ENCODE measurements at places on chromosomes 3 and 15. TPM values are rescaled to one million over a fixed set of nuclear protein-coding genes. Genes with fewer than 3 reads are reported as not detected.

GRCh38 chr3:66379565-66379964 is 121.3 kb downstream of the LRIG1 start:
- DNase-seq: no peak

GRCh38 chr3:133037436-133037835 is 755 bp upstream of the TMEM108 start:
- no peak for DNase-seq

DNA sequence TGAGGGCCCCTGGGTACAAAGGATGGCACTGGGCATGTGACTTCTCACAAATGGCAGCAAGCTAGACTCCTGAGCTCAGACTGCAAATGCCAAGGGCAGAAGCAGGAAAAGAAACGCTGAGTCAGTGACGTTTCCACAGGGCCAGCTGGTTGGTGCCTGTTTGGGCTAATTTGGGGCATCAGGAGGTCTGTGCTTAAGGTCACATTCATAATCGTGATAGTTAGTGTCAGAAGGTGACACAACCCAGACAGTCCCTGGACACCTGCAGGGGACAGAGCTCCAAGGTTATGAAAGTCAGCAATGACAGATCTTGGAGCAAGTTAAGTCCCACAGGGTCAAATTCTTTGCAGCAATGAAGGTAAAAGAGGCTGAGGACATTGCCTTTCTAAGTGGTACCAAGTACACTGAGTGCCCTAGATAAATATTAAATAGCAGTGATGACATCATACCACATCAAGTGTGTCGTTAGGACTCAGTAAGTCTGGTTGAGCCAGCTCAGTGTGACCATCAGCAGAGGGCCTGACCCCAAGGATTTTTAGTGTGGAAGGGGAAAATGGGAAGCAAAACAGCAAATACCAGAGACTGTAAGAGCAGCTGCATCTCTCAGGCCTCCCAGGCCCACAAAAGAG is 556.9 kb upstream of the CFAP20DC start:
- no peak for DNase-seq

GRCh38 chr15:38750786-38751185 is 186.2 kb upstream of the RASGRP1 start:
- DNase-seq: no peak

DNA sequence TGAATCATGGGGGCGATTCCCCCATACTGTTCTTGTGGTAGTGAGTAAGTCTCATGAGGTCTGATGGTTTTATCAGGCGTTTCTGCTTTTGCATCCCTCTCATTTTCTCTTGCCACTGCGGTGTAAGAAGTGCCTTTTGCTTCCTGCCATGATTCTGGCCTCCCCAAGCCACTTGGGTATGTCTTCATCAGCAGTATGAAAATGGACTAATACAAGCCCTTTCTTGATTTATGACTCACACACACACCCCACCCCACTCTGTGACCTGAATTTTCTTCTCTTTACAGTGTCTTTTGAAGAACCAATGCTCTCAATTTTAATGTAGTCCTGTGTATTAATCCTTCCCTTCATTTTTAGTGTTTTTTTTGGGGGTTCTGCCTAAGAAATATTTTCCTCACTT is 244.8 kb downstream of the PLCL2 start:
- DNase-seq: no peak

- DNase-seq: no peak
These were observed 65.6 kb downstream of the WDR72 start for GRCh38 chr15:53693729-53694475.

- no peak for DNase-seq
These were observed 46.5 kb upstream of the LIMD1 start for GRCh38 chr3:45547764-45548680.

DNA sequence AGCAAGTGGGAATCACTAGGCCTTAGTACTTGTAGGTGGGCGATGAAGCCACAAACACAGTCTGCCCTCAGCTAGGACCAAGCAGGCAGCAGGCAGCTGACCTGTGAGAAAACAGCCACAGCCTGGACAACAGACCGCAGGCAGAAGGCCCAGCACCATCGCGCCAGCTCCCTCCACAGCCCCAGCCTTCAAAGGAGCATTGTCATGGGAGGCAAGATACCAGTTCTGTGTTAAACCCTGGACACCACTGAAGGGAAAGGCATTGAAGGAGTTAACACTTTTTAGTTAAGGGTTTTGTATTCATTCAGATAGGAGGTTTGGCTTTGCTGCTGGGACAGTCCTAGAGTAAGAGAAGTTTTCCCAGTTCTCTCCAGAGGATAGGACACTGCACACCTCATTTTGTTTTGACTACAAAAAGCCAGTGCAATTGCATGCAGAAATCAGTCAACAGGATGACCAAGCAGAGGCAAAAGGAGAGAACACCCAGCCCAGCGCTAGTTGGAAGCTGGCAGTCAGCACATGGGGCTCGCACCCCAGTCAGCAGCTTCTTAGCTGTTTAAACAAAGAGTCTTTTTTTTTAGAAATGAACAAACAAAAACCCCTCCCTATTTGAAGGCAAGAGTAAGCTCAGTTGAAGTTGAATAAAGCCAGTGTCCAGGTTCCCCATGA is 286.1 kb upstream of the TPM1 start:
- DNase-seq: no peak

GRCh38 chr3:146466604-146467003 is 2.8 kb downstream of the PLSCR2 start:
- DNase-seq: no peak

DNA sequence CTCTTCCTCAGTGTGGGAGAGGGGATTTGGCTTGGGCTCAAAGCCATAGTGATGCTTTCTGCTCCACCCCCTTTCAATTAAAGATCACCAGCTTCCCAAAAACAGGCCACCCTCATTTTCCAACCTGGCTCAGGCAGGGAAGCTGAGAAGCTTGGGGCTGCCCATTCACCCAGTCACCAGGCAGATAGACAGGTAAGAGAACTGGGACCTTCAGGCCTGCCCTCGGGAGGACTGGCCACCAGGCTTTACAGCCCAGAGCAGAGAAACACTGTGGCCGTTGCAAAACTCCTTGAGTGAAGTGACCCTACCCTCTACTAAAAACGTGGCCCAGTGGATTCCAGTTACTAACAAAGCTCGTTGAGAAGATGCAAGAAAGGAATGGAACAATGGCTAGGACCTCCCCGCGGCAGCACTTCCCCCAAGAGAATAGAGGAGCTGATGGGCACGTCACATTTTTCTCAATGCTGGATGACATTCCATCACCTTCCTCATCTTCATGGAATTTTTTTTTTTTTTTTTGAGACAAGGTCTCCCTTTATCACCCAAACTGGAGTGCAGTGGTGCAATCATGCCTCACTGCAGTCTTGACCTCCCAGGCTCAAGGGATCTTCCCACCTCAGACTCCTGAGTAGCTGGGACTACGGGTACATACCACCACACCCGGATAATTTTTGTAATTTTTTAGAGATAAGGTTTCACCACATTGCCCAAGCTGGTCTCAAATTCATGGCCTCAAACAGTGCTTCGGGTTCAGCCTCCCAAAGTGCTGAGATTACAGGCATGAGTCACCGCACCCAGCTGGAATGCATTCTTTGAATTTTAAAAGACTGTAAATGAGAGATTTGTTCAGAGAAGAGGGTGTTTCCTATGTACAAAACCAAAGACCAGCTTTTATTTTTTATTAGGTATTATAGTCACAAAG is 37.9 kb downstream of the LIPC start:
- DNase-seq: no peak

- DNase-seq: no peak
These were observed 58.5 kb downstream of the STARD5 start for GRCh38 chr15:81265256-81265943.

DNA sequence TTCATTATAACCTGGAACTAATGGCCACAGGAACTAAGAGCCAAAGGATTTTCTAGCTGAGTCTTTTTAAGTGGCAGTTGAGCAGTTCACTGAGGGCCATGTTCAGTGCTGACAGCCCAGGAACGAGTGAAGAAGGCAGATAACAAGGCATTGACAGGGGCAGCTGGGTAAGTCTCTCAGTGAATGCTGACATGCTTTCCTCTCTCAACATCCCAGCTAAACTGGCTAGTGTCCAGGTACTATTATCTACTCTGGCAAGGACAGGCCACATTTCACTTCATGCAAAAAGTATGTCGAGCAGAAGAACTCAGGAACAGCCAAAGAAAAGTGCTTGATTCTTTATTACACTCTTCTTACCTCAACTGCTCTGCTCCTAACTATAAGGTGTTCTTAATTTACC is 515.9 kb downstream of the NLGN1 start:
- DNase-seq: no peak

GRCh38 chr15:73962433-73962832 is 29.7 kb downstream of the STOML1 start:
- no peak for DNase-seq

DNA sequence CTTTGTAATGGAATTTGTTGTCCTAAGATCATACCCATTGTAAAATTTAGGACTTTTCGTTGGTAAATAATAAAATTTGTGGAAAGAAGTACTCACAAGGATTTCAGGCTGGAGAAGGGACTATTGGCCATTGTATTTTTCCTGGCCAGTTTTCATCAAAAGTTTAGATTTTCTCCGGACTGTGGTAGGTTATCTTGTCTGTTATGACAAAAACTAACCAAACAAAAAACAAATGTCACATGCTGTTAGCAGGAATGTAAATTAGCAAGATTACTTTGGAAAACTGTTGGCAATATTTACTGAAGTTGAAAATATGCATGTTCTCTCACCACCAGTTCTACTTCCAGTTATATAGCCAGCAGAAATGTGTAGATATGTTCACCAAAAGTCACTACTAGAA is 27.8 kb downstream of the PDE8A start:
- no peak for DNase-seq

DNA sequence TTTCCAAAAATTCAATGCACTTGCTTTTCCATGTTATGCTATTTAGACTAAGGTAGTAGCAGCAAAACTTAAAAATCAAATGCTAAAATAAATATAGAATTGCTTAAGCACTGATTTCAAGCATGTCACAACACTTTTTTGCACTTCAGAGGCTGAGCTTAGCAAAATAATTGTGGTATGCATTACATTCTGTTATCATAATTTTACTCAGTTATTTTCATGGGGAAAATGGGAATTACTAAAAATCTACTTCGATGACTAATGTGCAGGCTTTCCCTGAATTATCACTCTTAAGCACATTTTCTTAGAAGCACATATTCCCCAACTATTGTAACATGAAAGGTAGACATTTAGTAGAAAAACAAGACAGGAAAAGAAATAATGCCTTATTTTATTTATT is 322.4 kb upstream of the CBLB start:
- DNase-seq: no peak

DNA sequence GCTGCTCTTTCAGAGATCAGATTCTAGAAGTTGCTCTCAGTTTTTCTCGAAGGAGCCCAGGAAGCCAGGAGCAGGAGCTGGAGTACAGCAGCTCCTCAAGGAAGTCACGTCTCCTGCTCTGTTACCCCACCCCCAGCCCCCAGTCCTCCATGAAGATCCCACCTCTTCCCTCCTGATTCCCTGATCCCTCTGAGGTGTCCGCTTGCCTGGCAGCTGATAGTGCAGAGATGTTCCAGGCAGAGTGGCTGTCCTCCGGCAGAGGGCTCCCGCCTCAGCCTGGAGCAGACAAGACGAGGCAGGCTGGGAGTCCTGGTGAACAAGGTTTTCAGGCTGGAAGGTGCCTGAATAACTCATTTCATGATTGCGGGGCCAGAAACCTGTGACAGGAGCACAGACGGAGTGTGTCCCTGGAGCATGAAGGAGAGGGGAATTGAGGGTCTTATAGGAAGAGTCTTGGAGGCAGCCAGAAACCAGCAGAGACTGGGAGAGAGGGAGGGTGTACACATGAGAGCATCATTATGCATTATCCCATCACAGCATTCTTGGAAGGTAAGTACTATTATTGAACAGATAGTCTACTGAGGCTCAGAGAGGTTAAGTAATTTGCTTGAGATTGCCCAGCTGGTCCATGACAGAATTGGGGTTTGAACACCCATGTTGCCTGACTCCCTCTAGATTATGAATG is 1.2 kb downstream of the HRH1 start:
- DNase-seq: peak; percentile 17

DNA sequence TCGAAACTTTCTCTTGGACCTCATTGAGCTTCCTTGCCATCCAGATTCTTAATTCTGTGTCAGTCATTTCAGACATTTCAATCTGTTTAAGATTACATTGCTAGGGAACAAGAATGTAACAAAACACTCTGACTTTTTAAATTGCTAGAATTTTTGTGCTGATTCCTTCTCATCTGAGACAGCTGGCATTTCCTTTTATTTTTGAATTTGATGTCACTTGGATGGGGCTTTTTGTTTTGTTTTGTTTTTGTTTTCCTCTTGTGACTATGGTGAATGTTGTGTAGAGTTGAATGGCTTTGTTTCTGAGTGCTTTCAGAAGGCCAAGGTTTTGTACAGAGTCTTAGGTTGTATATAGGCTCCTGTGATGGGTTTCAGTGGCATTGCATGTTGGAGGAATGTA is 1129.3 kb downstream of the NAALADL2 start:
- no peak for DNase-seq

DNA sequence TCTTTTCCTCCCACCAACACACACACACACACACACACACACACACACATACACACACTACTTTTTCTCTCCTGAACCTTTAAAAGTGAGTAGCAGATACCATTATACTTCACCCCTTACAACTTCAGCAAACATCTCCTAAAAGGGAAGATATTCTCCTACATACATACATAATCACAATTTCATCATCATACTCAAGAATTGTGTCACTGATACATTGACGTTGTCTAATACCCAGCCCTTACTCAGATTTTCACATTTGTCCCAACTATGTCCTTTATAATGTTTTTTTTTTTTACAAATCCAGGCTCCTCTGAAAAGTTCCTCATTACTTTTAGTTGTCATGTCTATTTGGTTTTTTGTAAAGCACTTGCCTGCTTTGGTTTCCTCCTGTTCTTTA is 18.5 kb downstream of the ABHD6 start:
- DNase-seq: no peak

- no peak for DNase-seq
These were observed 137.6 kb downstream of the SI start for GRCh38 chr3:164940745-164941144.

The C3orf85 gene
- not detected for total RNA-seq

The ISL2 gene
- total RNA-seq: not detected

The ACAD11 gene
- 16.0 TPM for total RNA-seq

The CHRNB4 gene
- not detected for total RNA-seq

The TMEM108 gene
- not detected for total RNA-seq

The DGKG gene
- 0.34 TPM for total RNA-seq

The SLC22A13 gene
- 1.1 TPM for total RNA-seq

The GTPBP8 gene
- total RNA-seq: 30.8 TPM

The COL7A1 gene
- 5.5 TPM for total RNA-seq

The CLDN1 gene
- 11.4 TPM for total RNA-seq

The OSBPL10 gene
- total RNA-seq: 1.1 TPM

The ALDH1L1 gene
- total RNA-seq: 0.18 TPM

The LMAN1L gene
- total RNA-seq: 0.27 TPM

The GOLGA8R gene
- total RNA-seq: 5.0 TPM

The NANOGP8 gene
- not detected for total RNA-seq

The GPR160 gene
- total RNA-seq: 7.2 TPM

The MYO5C gene
- 1.1 TPM for total RNA-seq
